ENCODE measurements at places on chromosomes 6 and 20.

GRCh38 chr6:141685416-141685815 lies 447.3 kb upstream of the GJE1 start:
- DNase-seq = no peak

DNA sequence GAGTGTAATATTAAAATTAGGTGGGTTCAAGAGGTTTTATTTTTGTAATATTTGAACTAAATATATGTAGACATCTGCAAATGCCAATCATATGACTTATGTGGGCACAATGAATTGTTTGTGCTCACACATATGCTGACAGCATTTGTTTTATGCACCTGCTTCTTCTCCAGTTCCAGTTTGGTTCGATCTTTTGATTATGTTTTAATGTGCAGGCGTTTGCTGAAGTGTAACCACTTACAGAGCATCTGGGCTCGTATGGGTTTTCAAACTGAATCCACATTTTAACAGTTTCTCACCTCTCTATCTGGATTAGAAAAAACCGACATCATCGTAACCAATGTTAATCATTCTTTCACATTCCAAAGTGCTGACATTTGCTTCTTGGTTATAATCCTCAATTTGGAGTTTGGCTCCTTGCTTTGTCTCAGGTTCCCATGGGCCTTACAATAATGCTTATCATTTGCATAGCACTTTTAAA lies 129.1 kb upstream of the SPACA1 start:
- peak; percentile 62 for DNase-seq

DNA sequence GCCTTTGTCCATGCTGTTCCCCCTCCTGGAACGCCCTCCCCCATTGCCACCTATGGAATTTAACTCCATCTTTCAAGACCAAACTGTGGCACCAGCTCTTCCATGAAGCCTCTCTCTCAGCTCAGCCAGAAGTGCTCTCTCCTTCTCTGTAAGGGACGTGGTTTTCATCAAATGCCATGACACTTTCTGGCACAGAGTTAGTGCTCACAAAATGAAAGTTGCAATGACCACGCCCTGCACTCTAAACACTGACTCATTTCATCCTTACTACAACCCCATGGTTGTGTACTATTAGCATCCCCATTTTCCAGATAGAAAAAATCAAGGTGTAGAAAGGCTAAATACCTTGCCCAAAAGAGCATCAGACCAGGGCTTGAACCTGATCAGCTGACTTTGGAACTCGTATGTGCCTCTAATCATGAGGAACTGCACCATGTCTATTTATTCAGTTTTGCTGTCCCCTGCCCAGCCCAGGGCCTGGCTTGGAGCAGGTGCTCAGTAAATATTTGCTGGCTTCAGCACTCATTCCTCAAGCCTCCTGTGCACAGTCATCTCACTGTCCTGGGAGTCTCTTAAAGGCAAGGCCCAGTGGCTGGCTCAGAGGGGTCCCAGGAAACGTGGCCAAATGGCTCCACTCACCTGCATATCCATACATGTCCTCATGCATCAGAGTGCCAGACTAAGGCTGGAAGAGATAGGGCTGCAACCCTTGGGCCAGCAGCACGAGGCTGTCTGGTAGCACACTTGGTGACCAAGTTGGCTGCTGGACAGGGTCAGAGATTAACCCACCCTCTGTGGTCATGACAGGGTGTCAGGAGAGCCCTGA lies 77.9 kb downstream of the MRPL14 start:
- no peak for DNase-seq

- DNase-seq = no peak
These were observed 50.6 kb upstream of the TBC1D7 start for GRCh38 chr6:13378669-13379590.

DNA sequence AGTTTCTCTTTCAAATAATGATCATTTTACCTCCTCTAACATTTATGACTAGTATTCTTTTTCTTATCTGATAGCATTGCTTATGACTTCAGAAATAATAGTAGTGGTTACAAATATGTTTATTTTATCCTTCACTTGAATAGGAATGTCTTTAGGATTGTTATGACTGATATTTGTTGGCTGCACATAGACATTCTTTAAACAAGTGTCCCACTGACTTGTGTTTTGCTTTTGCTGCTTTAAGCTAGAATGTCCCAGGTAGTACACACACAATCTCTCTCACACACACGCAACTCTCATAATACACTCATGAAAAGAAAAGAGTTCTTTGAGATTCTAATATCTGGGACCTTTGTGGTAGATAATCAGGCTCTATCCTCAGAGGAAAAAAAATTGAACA lies 21.6 kb downstream of the KIAA1586 start:
- no peak for DNase-seq

DNA sequence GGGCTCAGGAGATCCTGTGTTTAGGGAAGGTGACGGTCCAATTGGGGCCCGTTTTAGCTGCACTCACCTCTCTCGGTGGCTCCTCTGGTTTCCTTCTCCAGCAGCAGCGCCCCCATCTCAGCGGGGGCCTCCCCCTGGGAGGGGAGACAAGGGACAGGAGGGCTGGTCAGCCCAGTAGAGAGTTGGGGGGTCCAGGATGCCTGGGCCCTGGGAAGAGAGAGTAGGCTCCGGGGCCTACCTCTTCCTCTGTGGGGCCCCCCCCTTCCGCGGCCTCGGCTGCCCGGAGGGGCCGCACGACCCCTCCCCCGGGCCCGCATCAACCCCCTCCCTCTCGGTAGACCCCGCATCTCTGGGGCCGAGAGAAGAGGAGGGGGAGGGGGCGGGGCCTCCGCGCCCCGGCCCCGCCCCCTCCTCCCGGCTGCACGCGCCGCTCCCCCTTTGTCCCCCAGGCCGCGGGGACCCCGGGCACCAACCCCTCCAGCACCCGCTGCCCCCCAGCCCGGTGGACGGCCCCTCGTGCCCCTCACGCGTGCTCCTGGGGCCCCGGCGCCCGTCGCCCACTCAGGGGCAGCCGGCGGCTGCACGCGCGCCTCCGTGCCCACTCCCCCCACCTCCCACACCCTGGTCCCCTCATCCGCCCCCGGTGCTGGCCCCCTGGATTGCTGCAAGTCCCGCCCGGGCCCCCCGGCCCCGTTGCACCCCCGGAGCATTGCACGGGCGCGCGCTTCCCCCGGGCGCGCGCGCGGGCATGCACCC lies 464 bp downstream of the EHMT2 start:
- no peak for DNase-seq

DNA sequence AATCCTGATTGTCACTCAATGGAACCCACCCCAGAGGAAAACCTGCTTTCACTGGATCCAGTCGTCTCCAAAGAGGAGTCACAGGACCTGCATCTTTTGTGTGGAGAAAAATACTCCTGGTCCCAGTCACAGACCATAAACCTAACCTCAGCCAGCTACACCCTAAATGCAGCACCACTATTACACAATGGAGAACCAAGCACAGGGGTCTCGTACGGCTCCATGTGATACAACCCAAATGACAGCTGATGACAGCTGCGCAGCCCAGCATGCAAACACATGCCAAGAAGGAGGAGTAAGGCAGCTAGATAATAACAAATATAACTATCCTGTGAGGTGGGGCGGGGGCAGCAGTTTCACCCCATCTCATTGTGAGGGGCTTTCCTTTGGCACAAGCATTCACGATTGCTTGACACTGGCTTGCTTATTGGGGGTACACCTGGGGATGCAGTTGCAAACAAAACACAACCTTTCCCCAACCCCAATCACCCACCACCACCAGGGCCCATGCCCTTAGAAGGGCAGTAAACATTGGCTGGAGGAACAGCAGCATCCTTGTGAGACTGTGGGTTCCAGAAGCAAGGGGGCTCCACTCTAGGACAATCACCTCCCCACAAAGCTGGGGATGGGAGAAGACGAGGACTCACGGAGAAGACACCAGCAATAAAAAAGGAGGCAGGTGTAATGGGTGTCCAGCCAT lies 51.5 kb downstream of the TRERF1 start:
- DNase-seq = no peak

- DNase-seq = no peak
These were observed 56.7 kb downstream of the FAM120B start for GRCh38 chr6:170363255-170363654.

DNA sequence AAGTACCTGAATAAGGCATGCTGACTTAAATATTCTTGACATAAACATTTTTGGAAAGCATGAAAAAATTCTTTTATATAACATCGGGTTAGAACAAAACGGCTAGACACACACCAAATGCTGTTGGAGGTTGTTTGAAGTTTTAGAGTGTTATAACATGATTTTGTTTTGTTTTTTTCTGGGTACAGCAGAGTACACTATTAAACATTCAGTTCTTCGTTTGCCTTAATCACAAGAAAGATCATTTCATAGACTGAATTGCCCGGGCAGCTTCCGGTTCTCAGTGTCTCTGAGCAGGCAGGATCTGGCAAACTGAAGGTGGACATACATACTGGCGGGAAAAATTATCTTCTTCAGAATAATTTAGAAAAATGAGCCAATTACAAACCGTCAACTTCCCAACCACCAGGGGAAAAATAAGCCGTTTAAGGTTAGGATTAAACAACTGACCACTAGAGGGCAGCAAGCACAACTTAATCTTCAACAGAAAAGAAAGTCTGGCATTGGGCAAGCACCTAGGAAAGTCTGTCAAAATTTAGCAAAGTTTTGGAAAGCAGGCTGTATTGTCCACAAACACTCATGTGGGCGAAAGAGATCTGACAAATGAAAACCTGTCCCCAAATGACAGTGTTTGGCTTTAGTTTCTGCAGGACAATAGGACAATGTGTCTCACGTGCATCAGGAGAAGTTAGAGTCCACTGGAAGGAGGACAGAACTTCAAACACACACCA lies 15.0 kb downstream of the ZNF217 start:
- peak; percentile 80 for DNase-seq

DNA sequence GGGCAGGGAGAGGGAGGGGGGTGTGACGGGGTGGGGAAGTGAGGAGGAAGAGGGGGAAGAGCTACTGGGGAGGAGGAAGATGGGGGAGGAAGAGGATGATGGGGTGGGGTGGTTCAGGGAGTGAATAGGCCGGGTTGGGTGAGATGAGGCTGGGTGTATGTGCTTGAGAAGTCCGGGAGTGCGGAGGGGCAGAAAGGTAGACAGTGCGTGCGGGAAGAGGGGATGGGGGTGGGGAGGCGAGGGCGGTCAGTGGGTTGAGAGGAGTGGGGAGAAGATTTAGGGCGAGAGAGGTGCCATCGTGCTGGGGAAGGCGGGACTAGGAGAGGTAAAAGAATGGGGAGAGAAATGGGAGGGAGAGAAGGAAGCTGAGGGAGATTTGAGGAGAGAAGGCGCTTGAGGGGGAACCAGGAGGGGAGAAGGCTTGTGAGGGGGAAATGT lies 30.9 kb upstream of the NOTCH4 start:
- DNase-seq = no peak

Measured in ACHN (cell line).